Activated T-cell treated with anti-CD3 and anti-CD28 coated beads, Interleukin-2, amount 50 U/mL, for 4 hours (primary cell): ENCODE measurements at places on chromosomes 5 and 9. TPM values are rescaled to one million over a fixed set of nuclear protein-coding genes. Genes with fewer than 3 reads are reported as not detected.

Gene MACIR
- total RNA-seq: 9.3 TPM

Gene C1QTNF3
- 0.76 TPM for total RNA-seq

Gene GABBR2
- not detected for total RNA-seq

Gene ZNF354C
- total RNA-seq: 3.9 TPM

Gene TAF11L12
- not detected for total RNA-seq

Gene FOXD4L5
- not detected for total RNA-seq

Gene ADAMTS13
- total RNA-seq: 0.79 TPM

Gene PDGFRB
- total RNA-seq: 0.37 TPM

Gene EGFLAM
- not detected for total RNA-seq

Gene MED10
- 97.3 TPM for total RNA-seq

Gene SOHLH1
- total RNA-seq: not detected

Gene FBP1
- total RNA-seq: 0.47 TPM

Gene POLR3G
- total RNA-seq: 17.9 TPM

Gene PCDHA9
- total RNA-seq: not detected

Gene CEL
- 3.1 TPM for total RNA-seq

Gene CAMSAP1
- total RNA-seq: 26.7 TPM

Gene MYOT
- total RNA-seq: not detected

DNA sequence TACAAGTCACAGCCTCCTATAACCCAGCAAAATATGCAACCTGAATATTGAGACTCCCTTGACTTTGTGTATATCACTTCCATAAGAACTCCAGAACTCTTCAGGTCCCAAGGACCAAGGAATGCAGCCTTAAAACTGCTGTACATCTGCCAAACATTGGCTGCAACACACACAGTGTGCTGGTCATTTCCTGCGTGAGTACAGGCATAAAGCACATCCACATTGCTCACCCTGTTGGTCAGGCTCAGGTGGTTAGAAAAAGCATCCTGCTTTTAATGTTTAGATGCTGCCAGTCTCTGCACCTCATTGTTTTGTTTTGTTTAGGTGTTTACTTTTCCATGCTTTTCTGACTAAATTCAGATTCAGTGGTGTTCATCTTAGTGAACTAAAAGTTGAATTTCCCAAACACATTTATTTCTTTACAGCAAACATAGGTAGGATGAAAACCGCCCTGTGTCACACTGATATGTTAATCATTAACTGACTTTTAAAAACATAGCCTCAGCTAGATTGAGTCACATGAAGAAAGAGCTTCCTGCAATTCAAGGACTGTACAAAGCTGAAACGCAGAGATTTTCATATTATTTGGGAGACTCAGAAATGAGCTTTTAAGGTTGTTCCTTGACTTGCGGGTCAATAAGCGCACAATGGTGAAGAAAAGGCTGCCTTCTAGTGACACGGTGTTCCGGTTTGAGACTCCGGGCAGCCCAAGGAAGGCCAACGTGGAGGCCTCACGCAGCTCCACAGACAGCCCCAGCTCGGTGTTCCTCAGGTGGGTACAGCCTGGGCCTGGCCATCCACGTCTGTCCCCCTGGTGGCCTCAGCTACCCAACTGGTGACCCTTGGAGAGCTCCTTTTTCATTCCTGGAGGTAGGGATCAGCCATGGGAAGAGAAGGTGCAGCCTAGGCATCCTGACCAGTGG, 52.2 kb upstream of the GRAMD2B start:
- no peak for DNase-seq

DNA sequence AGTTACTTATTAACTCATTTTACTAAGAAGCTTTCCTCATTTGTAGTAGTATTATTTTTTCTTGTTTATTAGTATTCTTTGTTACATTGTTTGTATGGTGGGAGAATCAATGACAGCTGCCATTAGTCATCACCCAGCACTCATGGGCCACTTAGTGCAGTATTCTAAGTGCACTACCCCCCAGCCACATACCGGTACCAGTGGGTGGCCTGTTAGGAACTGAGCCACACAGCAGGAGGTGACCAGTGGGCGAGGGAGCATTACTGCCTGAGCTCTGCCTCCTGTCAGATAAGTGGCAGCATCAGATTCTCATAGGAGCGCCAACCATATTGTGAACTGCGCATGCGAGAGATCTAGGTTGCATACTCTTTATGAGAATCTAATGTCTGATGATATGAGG, 24.2 kb upstream of the CAMLG start:
- DNase-seq: no peak

- no peak for DNase-seq
These were observed 48.7 kb downstream of the RUSC2 start for GRCh38 chr9:35538361-35539234.

GRCh38 chr5:568809-569208, 43.3 kb upstream of the CEP72 start:
- no peak for DNase-seq

DNA sequence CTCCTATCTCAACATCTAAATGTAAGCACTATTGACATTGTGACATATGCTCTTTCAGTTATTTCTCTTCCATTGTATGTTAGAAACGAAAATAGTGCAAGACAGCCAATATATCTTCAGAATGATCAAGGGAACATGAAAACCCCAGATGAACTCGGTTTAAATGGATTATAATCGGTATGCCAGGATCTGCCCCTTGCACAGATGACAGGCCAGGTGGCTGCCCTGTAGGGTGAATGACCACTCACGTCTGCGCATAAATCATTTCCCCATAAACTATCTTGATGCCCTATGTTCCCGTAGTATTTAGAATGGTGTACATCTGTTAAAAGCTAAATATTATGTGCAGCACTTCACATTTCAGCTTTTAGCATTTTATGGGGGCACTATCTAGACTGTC, 69.7 kb upstream of the RANBP3L start:
- DNase-seq: no peak

- DNase-seq: no peak
These were observed 1672.1 kb upstream of the C9orf72 start for GRCh38 chr9:29245351-29245750.

- DNase-seq: peak; percentile 17
These were observed 567 bp upstream of the SPIN1 start for GRCh38 chr9:88387552-88388202.

- DNase-seq: peak; percentile 12
These were observed 722 bp downstream of the TBC1D9B start for GRCh38 chr5:179906795-179907555.

- no peak for DNase-seq
These were observed 380.8 kb downstream of the EBF1 start for GRCh38 chr5:158718738-158719505.

- DNase-seq: no peak
These were observed 194.4 kb upstream of the PTGER4 start for GRCh38 chr5:40485021-40485998.

DNA sequence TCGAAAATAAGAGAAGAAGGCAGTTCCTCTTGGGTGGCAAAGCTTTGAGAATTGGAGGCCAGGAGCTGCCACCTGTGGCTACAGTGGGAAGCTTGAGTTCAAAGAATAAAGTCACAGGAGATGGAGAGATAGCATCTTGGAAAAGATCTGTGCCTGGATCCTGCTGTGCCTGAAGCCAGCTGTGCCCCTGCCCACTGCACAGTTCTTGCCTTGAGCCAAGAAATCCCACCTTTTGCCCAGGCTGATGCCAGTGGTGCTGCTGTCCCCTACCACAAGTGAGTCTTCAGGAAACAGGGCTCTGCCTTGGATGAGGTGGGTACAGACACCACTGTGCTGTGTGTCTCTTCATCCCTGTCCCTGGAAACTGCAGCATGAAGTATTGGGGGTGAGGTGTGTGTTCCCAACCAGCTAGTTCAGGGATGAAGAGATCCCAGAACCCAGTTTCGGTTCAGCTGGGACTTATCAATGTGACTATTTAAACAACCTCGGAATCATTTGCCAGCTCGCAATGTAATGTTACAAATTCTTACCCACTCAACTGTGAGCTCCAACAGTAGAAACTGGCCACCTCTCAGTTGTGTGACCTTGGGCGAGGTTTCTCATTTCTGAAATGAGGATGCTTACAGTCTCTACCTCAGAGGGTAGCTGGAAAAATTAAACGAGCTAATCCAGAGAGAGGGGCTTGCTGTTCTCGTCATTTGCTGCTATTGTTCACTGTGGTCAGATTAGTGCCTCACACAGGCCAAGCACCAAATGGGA, 5.9 kb downstream of the IER5L start:
- no peak for DNase-seq

GRCh38 chr9:128481561-128481960, 23.0 kb upstream of the GLE1 start:
- DNase-seq: no peak

DNA sequence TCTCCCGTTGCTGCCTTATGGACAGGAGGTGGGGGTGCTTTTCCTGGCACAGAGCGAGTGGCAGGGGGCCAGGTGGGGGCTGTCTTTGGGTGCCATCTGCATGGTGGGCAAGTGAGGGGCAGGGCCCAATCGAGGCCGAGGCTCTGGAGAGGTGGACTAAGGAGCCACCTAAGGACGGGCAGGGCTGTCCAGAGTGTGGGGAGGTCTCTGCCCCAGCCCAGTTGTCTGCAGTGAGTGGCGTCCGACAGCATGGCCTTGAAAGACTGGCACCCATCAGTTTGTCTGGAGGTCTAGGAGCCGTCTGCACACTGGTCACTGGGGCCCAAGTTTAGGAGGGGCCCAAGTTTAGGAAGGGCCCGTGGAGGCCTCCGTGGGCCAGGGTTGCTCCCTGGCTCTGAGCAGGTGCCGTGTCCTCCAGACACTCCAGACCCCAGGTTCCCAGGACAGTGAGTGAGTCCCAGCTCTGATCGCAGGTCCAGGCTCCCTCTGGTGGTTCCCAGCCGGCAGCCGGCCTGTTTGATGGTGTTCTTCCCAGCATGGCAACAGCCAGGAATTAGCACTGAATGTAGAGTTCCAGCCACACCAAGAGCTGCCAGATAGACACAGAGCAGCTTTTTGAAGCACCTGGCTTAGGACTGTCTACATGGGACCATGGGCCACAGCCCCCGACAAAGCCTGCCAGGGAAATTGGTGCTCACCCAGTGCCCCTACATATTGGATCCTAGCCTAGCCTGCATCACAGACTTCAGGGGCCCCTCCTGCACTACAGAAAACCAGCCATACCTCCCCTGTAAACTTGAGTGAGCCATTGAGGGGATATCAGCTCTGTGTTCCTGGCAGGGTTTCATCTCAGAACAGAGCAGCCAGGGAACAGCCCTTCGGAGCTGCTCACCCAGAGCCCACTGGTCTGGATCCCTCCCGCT, 120.9 kb downstream of the WNK2 start:
- no peak for DNase-seq

DNA sequence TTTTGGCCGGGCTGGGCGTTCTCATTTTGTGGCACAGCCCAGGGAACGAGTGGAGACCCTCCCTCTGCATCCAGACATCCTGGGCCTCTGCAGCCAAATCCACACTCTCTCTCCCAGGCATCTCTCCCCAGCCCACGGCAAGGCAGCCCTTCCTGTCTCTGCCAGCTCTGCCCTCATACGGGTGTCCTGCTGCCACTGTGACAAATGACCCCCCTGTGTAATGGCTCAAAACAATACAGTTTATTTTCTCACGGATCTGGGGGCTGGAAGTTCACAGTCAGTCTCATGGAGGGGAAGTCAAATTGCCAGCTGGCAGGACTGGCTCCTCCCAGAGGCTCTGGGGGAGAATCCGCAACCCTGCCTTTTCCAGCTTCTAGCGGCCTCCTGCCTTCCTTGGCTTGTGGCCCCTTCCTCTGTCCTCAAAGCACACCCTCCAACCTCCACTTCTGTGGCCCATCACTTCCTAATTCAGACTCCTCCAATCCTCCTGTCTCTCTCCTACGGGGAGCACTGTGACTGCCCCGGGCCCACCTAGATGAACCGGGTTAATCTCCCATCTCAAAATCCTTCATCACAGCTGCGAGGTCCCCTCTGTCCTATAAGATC, 70.2 kb upstream of the COL5A1 start:
- no peak for DNase-seq

GRCh38 chr5:179605026-179605833, 18.2 kb downstream of the HNRNPH1 start:
- no peak for DNase-seq

- no peak for DNase-seq
These were observed 87.4 kb downstream of the SGCD start for GRCh38 chr5:156414391-156414790.

- DNase-seq: no peak
These were observed 17.4 kb downstream of the ELOVL7 start for GRCh38 chr5:60826653-60827052.

DNA sequence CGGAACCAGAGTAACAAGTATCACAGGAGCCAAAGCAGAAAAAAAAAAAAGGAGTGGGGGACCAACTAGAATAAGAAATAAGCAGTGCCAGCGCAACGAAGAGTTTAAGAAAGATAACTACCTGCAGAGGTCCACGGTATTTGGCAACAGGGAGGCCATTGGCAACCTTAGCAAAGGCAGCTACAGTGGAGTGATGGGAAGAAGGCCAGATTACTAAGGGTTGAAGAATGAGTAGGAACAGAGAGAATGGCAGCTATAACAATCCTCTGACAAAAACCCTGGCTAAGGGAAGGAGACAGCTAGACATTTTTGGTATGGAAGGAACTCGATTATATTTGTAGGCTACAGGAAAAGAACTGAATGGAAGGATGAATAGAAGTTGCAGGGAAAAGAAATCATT, 93.4 kb upstream of the DMAC1 start:
- DNase-seq: no peak

DNA sequence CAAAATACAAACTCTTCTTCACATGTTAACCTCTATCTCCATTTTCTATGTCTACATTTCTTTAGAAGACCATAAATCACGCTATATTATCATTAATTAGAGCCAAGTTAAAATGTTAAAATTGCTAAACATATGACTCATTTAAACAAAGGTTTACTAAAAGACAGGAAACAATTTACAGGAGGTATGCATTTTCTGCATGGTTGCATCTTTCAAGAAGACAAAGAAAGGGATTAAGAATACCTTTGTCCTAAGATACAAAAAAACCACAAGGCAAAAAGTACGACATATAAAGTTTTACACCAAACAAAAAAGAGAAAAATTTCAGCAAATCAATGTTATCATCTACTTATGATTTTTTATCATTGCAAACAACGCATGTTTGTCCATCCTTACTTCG, 324.4 kb downstream of the PDE4D start:
- DNase-seq: no peak

DNA sequence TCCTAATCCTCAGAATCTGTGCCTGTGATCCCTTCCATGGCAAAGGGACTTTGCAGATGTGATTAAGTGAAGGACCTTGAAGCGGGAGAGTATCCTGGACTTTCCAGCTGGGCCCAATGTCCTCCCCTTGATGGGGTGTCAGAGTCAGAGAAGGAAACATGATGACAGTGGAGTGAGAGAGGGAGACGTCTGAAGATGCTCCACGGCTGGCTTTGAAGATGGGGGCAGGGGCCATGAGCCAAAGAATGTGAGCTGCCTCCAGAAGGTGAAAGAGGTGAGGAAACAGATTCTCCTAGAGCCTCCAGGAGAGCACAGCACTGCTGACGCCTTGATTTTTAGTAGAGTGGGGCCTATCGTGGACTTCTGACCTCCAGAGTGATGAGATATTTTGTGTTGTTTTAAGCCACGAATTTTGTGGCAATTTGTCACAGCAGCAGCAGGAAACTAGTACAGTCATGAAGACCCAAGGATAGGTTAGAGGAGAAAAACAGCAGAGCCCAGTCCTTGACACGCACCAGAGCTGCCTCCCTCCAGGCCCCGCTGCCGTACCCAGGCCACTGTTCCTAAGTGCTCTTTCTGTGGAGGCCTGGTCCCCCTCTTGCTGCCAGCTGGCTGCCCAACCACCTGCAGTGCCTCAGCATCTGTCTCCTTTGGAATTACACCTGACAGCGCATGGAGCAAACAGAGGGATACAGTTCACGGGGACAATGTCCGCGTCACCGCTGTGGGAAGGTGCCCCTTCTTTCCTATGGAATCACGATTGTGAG, 78.1 kb downstream of the MACROH2A1 start:
- DNase-seq: no peak
